ENCODE measurements at places on chromosomes 1 and 21. TPM values are rescaled to one million over a fixed set of nuclear protein-coding genes. Genes with fewer than 3 reads are reported as not detected.

GRCh38 chr1:34354367-34354766, 177.7 kb downstream of the C1orf94 start:
- H3K4me3 ChIP-seq: no peak overlapping the region
- no peak for DNase-seq
- H3K27me3 ChIP-seq: peaks cover 2% of the 10 kb centered on the region
- H3K36me3 ChIP-seq: no peaks in the 10 kb centered on the region
- H3K27ac ChIP-seq: no peak overlapping the region

DNA sequence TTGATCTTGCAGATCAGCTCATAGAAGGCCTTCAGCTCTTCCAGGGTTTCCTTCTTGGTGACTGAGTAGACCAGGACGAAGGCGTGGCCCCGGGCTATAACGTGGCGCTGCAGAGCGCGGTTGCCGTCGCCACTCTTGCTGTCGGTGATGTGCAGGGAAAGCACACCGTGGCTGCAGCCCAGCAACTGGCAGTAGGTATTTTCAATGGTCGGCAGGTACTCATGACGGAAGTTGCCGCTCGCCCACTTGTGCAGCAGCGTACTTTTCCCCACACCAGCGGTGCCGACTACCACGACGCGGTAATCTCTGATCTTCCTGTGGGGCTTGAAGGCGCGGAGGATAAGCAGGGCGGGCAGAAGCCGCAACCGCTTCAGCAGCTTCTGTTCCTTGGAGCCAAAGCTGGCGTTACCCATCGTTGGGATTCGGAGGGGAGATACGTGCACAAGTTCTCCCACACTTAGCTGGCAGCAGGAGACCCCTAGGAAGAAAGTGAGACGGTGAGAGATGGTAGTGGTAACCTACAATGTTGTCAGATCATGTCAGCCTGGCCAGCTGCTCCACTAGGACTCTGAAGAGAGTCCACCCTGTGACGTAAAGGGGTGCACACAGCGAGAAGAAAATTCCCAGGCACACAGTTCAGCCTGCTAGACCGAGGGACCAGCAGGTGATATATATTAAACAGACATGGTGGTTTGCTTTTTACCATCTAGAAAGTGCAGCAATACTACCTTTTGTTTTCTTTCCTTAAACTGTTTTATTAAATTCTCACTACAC, 3.4 kb downstream of the DIRAS3 start:
- no peaks in the 10 kb centered on the region for H3K36me3 ChIP-seq
- no peak overlapping the region for H3K4me3 ChIP-seq
- H3K27me3 ChIP-seq: no peaks in the 10 kb centered on the region
- no peak overlapping the region for H3K27ac ChIP-seq
- H3K4me1 ChIP-seq: no peaks in the 10 kb centered on the region
- DNase-seq: no peak

The RGSL1 gene
- not detected for total RNA-seq

The WLS gene
- total RNA-seq: not detected

The CELF3 gene
- total RNA-seq: not detected

The HSPA6 gene
- total RNA-seq: not detected

Data from CD4-positive, CD25-positive, alpha-beta regulatory T cell (primary cell).